ENCODE measurements at places on chromosomes 5 and 9. TPM values are rescaled to one million over a fixed set of nuclear protein-coding genes. Genes with fewer than 3 reads are reported as not detected.
A peak's percentile ranks its signal among the peaks of the same experiment; 100 is the strongest.

The QRFP gene
- total RNA-seq, result not detected

The PKD2L2 gene
- not detected for total RNA-seq

The NR6A1 gene
- 0.05 TPM for total RNA-seq

The FGF1 gene
- total RNA-seq, result not detected

The BDP1 gene
- 39.3 TPM for total RNA-seq

The RGMB gene
- total RNA-seq, result 27.9 TPM

GRCh38 chr5:44336708-44337107 is 52.5 kb downstream of the FGF10 start:
- H3K36me3 ChIP-seq, result no peaks in the 10 kb centered on the region
- H3K27ac ChIP-seq, result no peak overlapping the region

- H3K27ac ChIP-seq, result no peak overlapping the region
- no peaks in the 10 kb centered on the region for H3K36me3 ChIP-seq
- DNase-seq, result no peak
Observed at GRCh38 chr5:38451074-38451725, 105.2 kb downstream of the LIFR start.

DNA sequence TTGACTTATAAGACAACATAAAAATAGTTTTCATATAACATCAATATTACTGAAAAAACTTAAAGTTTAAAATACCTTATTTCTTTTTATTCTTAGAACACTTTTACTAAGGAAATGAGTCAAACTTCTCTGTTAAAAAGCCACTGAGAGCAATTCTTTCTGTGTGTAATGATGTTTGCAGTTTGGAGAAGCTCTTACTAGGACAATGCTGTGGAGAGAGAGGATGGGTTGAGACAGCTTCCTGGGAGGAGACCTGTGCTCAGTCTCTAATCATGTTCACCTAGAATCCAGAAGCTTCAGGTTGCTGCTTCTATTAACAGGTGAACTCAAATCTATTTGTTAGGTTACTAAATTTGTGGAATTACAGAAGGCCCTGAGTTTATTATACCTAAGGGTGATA is 198.5 kb downstream of the DNAH5 start:
- H3K4me3 ChIP-seq, result no peak overlapping the region
- H3K27me3 ChIP-seq, result no peaks in the 10 kb centered on the region
- H3K27ac ChIP-seq, result no peak overlapping the region
- H3K4me1 ChIP-seq, result no peaks in the 10 kb centered on the region
- no peak for DNase-seq

- H3K36me3 ChIP-seq, result no peaks in the 10 kb centered on the region
- no peaks in the 10 kb centered on the region for H3K27me3 ChIP-seq
- H3K27ac ChIP-seq, result no peak overlapping the region
Observed at GRCh38 chr5:57779383-57780223, 297.0 kb upstream of the ACTBL2 start.

GRCh38 chr5:78132507-78132906 is 162.0 kb downstream of the AP3B1 start:
- H3K27ac ChIP-seq, result no peak overlapping the region
- H3K36me3 ChIP-seq, result peaks cover 21% of the 10 kb centered on the region
- no peaks in the 10 kb centered on the region for H3K4me1 ChIP-seq
- H3K27me3 ChIP-seq, result no peaks in the 10 kb centered on the region

DNA sequence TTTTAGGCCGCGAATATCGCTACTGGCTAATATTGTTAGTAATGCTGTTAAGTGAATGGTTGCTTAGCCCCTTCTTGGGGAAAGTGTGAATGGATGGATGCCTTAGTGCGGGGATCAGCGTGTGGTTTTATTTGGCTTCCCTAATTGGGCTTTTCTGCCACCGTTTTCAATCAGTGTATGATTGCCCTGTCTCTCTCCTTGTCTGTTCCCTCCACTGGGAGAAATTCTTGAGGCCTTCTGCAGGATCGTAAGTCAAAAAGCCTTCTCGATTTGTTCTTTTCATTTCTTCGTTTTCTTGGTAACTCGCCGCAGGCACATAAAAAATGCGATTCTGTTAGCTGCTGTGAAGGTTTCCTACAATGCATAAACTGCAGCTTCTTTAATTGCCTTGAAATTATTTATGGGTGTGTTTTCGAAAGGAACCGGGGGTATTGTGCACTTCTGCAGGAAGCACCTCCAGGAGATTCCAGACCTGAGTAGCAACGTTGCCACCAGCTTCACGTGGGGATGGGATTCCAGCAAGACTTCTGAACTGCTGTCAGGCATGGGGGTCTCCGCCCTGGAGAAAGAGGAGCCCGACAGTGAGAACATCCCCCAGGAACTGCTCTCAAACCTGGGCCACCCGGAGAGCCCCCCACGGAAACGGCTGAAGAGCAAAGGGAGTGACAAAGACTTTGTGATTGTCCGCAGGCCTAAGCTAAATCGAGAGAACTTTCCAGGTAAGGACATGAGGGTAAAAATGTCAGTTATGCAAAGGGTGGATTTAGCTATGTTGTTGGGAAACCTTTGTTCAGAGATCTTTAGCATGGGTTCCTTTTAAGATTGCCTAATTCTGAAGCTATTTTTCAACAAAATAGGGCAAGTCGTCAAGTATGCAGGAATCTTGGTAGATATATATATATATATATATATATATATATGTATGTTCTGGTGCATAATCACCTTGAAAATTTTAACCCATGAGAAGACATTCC is 700 bp downstream of the SKP2 start:
- H3K4me1 ChIP-seq, result peaks cover 46% of the 10 kb centered on the region
- no peak overlapping the region for H3K27ac ChIP-seq
- H3K4me3 ChIP-seq, result peak overlapping the region; percentile 98
- H3K36me3 ChIP-seq, result peaks cover 20% of the 10 kb centered on the region

DNA sequence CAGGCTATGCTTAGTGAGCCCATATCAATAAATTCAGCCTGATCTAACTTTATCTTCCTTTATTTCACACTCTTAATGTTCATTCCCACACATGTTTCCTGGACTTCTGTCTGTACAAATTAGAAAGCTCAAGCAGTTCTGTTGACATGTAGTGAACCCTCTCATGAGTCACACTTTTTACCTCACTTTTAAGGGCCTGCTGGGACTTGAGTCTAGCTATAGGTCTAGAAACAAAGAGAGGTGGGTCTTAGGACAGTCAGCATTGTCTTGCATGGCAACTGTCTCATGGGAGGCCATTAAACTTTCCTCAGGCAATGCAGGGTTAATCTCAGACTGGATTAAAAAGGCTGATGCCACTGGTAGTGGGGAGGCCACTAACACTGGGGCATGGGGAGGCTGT is 8.6 kb upstream of the CCNH start:
- DNase-seq, result no peak
- H3K27ac ChIP-seq, result no peak overlapping the region
- peaks cover 2% of the 10 kb centered on the region for H3K27me3 ChIP-seq

- H3K4me1 ChIP-seq, result no peaks in the 10 kb centered on the region
- H3K4me3 ChIP-seq, result no peak overlapping the region
- DNase-seq, result no peak
- no peaks in the 10 kb centered on the region for H3K36me3 ChIP-seq
Observed at GRCh38 chr9:84111726-84112125, 131.1 kb downstream of the RMI1 start.

DNA sequence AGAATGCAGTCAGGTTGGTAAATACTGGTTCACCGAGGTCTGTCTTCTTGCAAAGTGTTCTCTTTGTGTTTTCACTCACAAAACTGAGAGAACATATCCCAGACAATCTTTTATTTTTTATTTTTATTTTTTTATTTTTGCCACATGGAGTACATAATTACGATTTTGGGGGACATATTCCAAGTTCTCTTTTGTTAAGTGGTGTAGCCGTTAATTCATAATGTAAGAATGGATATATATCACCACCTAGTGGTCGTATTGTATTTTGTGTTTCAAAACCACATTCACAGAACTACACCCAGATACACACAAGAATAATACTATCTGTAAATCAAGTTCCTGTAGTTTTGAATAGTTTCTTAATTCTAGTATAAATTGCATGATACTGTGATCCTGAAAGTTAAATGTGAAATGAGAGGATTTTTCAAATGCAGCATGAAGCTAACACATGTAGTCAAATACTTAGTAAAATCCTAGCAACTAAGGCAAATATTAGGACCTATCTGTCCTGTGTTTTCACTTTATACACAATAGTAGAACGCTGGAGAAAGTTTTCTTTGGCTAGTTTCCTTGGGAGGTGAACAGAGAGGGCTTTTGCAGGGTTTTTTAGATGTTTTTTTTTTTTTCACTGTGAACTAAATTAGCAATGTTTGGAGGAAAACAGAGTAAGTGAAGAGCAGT is 92.7 kb downstream of the VCAN start:
- no peak overlapping the region for H3K27ac ChIP-seq
- peak; percentile 43 for DNase-seq
- no peaks in the 10 kb centered on the region for H3K4me1 ChIP-seq
- no peaks in the 10 kb centered on the region for H3K36me3 ChIP-seq

- peaks cover 28% of the 10 kb centered on the region for H3K4me1 ChIP-seq
- H3K27ac ChIP-seq, result peak overlapping the region; percentile 94
- no peaks in the 10 kb centered on the region for H3K27me3 ChIP-seq
Observed at GRCh38 chr5:65035211-65036206, 266.8 kb downstream of the CWC27 start.

GRCh38 chr5:18601185-18601584 is 966.9 kb downstream of the TAF11L14 start:
- H3K36me3 ChIP-seq, result no peaks in the 10 kb centered on the region
- H3K27ac ChIP-seq, result no peak overlapping the region
- no peaks in the 10 kb centered on the region for H3K4me1 ChIP-seq
- DNase-seq, result no peak
- H3K27me3 ChIP-seq, result no peaks in the 10 kb centered on the region

DNA sequence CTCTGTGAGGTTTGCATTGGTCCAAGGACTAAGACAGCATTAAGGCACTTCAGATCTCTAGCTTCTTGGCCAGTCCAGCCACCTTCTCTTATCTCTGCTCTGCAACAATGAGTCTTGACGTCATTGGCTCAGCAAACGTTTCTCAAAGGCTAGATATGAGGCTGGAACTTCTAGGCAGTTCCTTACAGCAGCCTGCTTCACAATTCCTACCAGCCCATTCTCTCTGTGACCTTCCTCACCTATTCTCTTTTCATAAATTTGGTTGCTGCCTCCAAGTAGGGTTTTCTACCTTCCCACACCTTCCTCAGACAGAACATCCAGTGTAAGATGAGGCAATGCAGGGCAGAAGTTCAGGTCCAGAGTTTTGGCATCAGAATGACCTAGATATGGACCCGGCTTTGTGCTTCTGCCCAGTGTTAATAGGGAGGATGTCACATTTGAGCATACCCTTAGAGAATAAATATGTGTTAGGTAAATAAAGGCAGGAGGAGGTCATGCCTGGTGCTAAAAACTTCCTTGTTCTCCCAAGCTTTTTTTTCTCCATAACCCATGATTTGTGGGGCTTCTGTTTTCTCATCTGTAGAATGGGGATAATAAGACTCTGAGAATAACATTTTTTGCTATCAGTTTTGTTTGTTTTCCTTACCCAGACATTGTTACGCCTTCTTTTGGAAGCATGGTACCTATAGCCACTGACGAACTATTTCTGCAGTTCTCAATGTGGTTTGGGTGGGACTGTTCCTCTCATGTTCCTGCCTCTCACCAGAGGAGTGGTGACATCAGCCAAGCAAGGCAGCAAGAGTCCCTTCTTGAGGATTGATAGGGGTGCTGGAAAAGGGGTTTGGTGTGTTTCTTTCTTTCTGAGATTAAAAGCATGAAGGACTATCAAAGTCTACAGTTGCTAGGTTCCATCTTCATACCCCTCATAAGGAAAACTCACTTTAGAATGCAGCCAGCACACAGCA is 220.6 kb upstream of the TRIM32 start:
- H3K36me3 ChIP-seq, result no peaks in the 10 kb centered on the region
- no peak overlapping the region for H3K27ac ChIP-seq
- H3K27me3 ChIP-seq, result no peaks in the 10 kb centered on the region
- H3K4me1 ChIP-seq, result no peaks in the 10 kb centered on the region

GRCh38 chr9:82539856-82540579 is 522.9 kb downstream of the RASEF start:
- no peaks in the 10 kb centered on the region for H3K27me3 ChIP-seq
- no peak overlapping the region for H3K27ac ChIP-seq
- DNase-seq, result no peak
- no peak overlapping the region for H3K4me3 ChIP-seq

GRCh38 chr9:124694414-124695279 is 76.5 kb downstream of the NR6A1 start:
- no peaks in the 10 kb centered on the region for H3K4me1 ChIP-seq
- H3K36me3 ChIP-seq, result no peaks in the 10 kb centered on the region
- DNase-seq, result no peak
- no peak overlapping the region for H3K27ac ChIP-seq
- H3K27me3 ChIP-seq, result no peaks in the 10 kb centered on the region

DNA sequence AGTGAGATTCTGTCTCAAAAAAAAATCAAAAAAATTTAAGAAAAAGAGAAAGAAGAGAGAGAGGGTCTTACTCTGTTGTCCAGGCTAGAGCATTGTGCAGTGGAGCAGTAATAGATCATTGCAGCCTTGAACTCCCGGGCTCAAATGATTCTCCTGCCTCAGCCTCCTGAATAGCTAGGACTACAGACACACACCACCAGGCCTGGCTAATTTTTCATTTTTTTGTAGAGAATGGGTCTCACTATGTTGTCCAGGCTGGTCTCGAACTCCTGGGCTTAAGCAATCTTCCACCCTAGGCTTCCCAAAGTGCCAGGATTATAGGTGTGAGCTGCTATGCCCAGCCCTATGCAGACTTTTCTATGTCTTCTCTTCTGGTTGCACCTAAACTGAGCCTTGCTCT is 25.0 kb downstream of the RRAGA start:
- H3K36me3 ChIP-seq, result peaks cover 77% of the 10 kb centered on the region
- H3K4me3 ChIP-seq, result no peak overlapping the region
- H3K4me1 ChIP-seq, result no peaks in the 10 kb centered on the region
- no peaks in the 10 kb centered on the region for H3K27me3 ChIP-seq

DNA sequence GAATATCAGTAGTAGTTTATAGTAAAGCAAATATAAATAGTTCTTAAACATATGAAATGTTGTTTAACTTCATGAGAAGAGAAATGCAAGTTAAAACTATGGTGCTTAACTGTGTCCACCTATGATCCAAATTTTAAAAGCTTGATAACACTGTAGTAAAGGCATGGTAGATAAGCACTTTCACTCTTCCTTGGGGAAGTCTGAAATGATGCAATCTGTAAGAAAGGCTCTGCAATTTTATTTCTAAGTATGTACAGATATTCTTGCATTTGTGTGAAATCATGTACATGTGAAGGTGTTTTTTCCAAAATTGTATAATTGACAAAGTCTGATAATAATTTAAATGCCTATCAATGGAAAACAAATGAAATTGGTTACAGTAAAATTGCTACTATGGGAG is 66.9 kb downstream of the SYK start:
- no peak for DNase-seq
- H3K4me3 ChIP-seq, result no peak overlapping the region

DNA sequence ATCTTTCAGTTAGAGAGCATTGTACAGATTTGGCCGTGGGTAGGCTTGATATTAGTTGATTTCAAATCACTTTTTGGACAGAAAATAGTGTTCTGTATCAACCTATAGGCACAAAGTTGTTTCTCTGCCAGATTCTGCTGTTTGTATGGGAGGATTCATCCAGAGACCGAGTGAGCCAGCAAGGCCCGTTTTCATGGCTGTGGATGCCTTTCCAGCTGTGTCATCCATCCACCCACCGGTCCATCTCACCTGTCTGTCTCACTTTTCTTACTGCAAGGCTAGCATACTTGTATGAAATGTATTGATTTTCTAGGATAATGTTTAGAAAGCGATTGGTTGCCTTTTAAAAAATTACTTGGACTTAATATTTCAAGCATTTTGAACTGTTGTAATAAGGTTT is 34.4 kb downstream of the ICE1 start:
- no peaks in the 10 kb centered on the region for H3K4me1 ChIP-seq
- no peak for DNase-seq
- H3K4me3 ChIP-seq, result no peak overlapping the region
- H3K36me3 ChIP-seq, result peaks cover 80% of the 10 kb centered on the region
